ENCODE measurements at places on chromosomes 2 and 18.

GRCh38 chr2:176001281-176001915 is 669 bp downstream of the LNPK start:
- DNase-seq, result peak; percentile 13

DNA sequence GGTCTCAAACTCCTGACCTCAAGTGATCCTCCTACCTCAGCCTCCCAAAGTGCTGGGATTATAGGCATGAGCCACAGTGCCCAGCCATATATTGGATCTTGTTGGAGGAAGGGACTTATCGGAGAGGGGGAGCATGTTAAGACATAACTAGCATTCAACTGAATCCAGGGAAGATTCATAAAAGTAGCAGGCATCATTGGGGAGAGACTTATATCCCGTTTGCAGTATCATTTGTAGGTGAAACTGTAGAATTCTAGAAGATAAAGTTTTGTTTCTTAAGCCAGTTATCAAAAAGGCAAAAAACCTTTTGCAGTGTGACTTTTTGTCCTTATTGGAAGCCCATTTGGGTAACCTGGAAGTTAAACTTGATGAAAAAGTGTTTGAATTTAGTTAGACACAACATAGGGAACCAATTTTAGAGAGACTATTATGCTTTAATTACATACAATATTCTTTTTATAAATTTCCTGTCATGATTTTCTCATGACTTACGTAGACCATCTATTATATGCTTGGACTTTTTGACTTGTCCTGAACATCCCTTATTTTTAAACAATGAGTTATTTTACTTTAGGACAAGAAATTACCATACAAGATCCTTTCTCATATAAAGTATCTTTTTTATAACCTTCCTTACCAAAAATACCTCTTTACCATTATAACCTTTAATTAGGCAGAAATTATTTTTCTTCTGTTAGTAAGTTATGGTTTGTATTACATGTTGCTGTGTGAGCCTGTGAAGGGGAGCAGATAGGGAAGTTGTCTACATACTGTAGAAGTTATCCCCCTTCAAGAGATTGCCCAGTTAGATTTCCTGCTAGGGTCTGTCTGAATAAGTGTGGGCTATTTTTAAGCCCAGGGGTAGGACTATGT is 20.3 kb downstream of the RAB3GAP1 start:
- no peak for DNase-seq

GRCh38 chr2:234996069-234996940 is 44.5 kb downstream of the SH3BP4 start:
- DNase-seq, result peak; percentile 91

GRCh38 chr2:205930209-205930608 is 155.8 kb downstream of the INO80D start:
- DNase-seq, result no peak

GRCh38 chr2:19631871-19632270 is 269.9 kb downstream of the TTC32 start:
- DNase-seq, result no peak

GRCh38 chr2:26605999-26606846 is 34.9 kb downstream of the CIB4 start:
- DNase-seq, result no peak

- DNase-seq, result no peak
Measured at GRCh38 chr2:9228088-9228751, 21.6 kb downstream of the ASAP2 start.

GRCh38 chr18:59057969-59058368 is 81.7 kb upstream of the SEC11C start:
- DNase-seq, result no peak

GRCh38 chr2:45223531-45223930 is 214.3 kb upstream of the SIX2 start:
- no peak for DNase-seq

DNA sequence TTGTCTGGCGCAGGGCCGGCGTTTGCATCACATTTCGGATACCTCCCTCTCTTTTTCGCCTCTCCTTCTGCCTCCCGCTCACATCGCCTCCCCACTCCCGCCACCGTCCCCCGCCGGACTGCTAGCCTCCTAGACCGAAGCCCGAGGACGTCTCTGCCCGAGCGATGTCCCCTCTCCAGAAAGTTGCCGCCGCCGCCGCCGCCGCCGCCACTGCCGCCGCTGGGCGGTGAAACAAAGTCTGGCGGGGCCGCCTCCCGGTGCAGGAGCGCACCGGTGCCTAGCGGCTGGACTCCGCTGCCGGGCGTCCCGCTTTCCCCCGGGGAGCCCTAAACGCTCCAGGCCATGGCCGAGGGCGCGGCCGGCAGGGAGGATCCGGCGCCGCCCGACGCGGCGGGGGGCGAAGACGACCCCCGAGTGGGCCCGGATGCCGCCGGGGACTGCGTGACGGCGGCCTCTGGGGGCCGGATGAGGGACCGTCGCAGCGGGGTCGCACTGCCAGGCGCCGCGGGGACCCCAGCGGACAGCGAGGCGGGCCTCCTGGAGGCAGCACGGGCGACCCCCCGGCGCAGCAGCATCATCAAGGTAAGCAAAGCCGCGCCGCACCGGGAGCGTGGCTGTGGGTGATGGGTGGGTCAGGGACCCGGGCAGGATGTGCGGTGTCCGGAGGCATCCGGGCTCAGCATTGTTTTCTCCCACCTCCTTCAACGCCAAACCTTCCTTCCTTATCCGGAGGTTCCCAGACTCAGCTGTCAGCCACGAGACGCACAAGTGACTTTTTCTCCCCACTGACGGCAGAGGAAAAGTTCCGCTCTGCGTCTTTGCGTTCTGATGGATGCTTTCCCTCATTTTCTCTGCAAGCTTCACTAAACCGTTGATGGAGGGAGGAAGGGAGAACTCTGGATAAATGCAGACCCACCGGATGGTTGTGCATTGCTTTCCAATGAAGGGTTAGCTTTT is 643 bp downstream of the PLCL1 start:
- peak; percentile 38 for DNase-seq

- no peak for DNase-seq
Measured at GRCh38 chr18:79625195-79625923, 54.2 kb upstream of the CTDP1 start.

DNA sequence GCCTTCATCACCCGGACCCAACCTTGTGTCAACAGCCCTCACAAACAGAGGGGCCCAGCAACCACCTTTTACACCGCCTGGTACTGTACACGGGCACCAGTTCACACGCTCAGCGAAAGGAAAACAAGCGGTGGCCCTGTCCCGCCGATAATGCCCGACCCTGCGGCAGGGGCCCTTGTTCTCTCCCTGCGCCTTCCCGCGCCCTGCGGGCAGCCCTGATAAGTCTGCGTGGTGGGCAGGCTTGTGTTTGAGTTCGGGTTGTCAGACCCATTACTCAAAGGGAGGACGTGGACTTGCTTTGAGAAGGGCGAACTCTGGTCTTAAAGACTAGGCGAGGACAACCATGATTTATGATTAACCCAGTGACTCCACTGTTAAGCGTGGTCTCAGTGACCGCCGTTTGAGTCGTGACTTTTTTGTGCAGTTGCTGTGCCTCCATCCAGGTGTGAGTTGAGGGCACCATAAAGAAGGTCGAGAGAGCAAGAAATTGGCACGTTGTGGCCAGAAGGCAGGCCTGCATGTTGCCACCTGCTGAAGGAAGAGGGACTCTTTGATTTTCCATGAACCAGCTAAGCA is 167.4 kb upstream of the GATA6 start:
- DNase-seq, result no peak
